ENCODE measurements at places on chromosomes 1 and 21.
A peak's percentile ranks its signal among the peaks of the same experiment; 100 is the strongest.

GRCh38 chr1:192916021-192916420, 107.2 kb downstream of the RGS2 start:
- no peak for DNase-seq

DNA sequence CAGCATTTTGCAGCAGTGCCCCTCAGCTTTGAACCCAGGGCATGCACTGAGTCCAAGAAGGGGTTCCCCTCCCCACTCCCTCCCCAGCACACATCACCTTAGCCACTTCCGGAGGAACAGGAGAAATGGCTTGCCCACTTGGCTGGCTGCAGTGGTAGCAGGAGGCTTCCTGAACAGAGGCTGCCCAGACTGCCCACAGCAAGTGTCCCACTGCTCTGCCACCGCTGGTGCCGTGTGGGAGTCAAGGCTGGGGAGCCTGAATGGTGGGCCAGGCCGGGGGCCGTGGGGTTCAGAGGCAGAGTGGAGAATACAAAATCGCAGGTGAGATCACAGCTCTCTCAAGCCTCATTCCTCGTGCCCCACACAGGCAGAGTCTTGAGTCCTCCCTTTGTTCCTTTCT, 34.5 kb downstream of the CD247 start:
- DNase-seq = no peak

DNA sequence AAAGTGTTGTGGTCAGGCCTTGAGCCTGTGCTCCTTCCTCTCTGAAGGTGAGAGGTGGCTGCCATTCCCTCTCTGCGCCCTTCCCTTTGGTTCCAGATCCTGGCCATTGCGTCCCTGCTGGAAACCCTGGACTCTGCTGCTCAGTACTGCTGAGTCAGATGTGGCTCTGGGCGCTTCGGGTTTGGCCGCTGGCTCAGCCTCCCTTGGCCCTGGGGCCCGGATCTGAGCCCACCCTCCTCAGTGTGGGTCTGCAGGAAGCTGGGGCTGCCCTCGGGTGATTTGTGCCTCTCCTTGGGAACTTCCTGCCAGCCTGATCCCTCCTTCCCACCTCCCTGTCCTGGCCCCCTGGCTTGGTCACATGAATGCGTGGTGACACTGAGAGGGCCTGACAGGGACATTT, 32.2 kb downstream of the QSOX1 start:
- no peak for DNase-seq

GRCh38 chr1:36115931-36116330, 9.1 kb downstream of the COL8A2 start:
- no peak for DNase-seq

- DNase-seq = no peak
Measured at GRCh38 chr1:21517660-21518480, 8.6 kb downstream of the ALPL start.

DNA sequence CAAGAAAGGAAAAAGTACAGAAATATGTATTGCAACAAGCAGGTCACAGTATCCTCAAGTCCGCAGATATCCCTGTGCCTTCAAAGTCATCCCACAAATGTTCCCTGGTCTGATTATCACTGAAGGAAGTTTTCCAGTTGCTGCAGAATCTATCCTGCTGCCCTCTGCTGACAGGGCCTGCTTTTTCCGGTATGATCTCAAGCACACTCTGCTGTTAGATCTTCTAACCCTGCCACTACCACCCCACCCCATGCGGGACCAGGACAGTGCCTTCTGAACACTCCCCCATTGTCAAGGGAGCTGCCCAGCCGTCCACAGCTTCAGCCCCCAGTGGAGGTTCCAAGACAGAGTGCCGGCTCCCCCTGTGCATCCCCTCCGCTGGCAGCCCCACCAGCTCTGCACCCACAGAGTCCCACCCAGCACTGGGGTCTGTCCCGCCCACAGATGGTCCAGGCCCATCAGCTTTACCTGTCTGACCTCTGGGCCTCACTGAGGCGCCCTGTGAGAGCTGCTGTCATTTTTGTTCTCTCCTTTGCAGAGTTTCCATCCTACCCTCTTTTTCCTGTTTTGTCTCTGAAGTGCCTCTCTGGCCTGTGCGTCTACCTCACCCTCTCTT, 27.9 kb downstream of the FAM163A start:
- DNase-seq = no peak

DNA sequence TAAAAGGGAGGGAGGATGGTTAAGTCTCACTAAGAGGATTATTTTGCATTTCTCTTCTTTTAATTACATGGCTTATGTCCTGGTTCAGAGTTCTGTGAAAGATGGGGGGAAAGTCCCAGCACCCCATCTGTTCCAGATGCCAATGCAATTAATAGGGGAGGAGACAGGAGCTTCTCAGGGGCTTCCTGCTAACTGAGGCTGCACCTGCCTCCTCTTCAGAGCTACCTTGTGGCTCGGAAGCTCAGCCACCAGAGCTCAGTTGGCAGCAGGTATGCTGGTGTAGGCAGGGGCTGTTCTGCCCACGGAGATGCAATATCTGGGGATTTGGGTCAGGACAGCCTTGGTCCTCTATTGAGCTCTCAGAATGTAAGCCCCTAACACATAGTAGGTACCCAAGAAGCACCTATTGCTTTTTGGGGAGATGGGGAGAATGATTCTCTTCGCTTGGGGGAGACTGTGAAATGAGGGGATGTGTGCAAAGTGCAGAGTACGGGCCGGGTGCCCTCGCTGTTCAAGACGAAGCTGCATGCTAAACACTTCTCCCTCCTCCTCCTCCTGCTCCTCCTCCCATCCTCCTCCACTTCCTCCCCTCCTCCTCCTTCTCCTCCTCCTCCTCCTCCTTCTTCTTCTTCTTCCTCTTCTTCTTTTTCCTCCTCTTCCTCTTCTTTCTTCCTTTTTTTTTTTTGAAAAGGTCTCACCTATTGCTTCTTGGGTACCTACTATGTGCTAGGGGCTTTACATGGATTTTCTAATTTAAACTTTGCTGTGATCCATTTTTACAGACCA, 279.0 kb downstream of the PTPRU start:
- DNase-seq = no peak

- DNase-seq = no peak
Measured at GRCh38 chr21:31945546-31945945, 72.7 kb downstream of the HUNK start.

- no peak for DNase-seq
Measured at GRCh38 chr1:97042551-97042950, 321.0 kb downstream of the PTBP2 start.

GRCh38 chr1:17629460-17629859, 90.0 kb downstream of the ARHGEF10L start:
- DNase-seq = no peak

- peak; percentile 49 for DNase-seq
Measured at GRCh38 chr1:156052862-156053767, 483 bp downstream of the UBQLN4 start.

GRCh38 chr1:46643368-46643775, 24.8 kb downstream of the ATPAF1 start:
- DNase-seq = no peak

DNA sequence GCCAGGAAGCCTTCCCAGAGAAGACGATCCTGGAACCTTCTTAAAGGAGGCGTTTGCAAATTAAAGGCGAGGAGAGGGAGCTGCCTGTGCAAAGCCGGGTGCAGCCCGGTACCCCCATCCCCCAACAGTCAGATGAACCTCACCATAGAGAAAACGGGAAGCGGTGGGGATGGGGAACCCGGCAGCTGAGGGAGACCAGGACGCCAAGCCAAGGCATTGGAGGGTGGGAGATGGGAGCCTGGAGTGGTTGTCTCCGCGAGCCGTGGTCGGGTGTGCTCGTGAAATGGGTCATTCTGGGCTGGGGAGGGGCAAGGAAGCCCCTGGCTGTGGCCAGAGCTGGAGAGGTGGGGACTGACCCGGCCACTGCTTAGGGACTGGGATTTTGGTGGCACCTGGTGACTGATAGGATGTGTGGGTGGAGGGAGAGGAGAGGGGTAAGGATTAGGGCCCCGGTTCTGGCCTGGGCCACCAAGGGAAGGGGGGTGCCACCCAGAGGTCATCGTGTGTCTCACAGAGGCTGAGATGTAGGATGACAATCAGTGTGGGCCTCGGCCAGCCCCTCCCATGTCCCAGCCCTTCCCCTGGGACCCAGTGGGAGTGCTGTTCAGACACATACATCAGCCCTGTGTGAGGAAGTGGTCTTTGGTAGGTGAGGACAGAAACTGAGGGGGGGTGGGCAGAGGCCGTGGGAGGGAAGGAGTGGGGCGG, 676 bp upstream of the PADI2 start:
- DNase-seq = no peak

DNA sequence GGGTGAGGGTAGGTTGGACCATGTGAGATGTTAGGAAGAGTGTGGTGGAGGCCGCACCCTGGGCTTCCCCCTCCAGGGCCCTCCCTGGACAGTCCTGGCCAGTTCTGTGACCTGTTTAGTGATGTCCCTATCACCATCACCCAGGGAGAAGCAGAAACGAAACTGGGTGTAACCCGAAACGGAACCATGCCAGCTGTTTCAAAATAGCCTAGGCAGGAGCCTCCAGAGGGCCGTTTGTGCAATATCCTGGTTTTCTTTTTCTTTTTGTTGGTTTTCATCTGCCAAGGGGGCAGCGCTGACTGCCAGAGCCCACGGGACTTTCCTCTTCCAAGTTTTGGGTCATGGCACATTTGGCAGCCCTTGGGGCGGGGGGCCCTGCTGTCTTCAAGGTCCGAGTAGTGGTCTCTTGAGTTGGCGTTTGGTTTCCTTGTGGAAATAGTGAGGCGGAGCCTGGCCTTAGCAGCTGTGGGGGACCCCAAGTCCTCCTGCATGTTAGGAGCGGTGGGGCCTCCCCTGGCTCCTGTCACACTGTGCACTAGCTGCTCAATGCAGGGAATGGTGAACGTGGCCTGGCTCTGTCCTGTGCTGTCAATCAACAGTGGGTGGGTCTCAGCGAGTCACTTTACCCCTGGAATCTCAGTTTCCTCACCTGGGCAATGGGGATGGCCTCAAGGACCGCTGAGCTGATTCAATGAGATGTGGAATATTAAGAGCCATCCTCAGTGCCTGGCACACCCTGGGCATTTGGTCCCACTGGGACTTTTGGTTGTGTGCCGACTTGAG, 90.7 kb downstream of the ARHGEF10L start:
- DNase-seq = no peak

DNA sequence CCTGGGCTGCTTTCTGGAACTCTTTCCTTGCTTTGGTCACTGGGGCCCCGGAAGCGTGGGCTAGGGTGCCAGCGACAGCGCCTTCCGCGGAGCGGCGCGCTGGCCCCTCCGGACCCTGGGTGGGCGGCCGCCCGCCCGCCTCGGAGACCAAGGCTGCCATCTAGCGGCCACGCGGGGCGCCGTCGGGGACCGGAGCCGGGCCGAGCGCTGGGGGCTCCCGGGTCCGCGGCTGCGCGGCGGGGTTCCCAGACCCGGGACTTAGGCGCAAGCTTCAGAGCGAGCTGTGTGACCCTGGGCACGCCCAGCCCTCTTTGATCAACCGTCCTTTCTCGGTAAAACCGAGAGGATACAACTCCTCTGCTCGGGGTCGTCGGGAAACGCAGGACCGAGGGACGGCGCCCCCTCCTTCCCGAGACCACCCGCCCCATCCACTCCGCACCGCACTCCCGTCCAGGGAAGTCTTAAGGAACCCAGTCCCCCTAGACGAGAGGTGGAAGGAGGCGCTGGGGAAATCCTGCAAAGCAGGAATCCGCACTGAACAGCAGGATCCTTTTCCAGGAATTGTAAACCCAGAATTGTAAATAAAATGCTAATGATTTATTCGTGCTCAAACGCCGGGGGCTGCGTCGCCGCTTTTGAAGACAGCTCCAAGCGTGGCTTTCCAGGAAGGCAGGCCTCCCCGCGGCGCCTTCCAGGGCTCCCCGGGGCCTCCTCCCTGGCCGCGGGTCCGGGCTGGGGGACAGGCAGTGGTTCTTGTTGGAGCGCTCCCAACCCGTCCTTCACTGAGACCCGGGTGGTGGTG, 41.2 kb downstream of the RRAGC start:
- peak; percentile 15 for DNase-seq

- no peak for DNase-seq
Measured at GRCh38 chr1:35958558-35958957, 27.7 kb downstream of the AGO3 start.

DNA sequence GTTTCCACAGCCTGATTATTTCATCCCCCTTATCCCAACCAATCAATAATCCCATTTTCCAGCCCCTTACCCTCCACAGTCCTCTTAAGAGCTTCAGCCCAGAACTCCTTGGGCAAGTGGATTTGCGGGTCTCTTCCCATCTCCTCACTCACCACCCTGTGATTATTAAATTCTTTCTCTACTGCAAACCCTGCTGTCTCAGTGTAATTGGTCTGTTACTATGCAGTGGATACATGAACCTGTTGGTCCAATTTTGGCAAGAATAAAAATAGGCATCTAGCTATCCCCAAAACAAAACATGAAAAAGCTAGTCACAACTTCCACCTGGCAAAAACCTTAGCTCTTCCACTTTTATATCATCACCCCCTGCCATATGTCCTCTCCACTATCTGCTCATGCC, 36.2 kb upstream of the TNFSF4 start:
- no peak for DNase-seq

- no peak for DNase-seq
Measured at GRCh38 chr1:187054862-187055757, 226.4 kb downstream of the PLA2G4A start.

- DNase-seq = no peak
Measured at GRCh38 chr21:46424621-46425020, 34.1 kb upstream of the DIP2A start.

GRCh38 chr1:20229171-20229570, 42.9 kb upstream of the PLA2G2C start:
- no peak for DNase-seq

GRCh38 chr1:245585252-245585959, 430.6 kb downstream of the KIF26B start:
- DNase-seq = no peak

DNA sequence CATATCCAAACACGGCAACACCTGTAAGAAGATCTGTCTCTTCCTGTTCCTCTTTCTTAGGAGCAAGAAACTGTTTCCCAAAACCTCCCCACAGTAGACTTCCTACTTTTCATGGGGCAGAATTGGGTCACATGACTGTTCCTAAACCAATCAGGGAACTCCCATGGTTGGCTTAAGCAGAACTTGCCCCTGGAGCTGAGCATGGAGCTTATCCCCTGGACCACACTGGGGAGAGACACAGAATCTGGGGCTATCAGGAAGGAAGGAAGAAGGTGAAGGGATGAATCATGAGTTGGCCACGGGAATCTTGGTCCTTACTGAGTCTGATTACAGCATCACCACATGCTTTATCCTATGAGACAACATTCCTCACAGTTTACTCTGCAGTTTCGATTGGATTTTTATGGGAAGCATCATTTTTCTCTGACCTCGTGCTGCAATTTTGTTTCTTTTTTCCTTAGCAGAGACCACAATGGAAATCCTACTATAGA, 81.8 kb downstream of the CDC7 start:
- no peak for DNase-seq

- DNase-seq = no peak
Measured at GRCh38 chr1:209383907-209384709, 199.4 kb upstream of the CAMK1G start.

GRCh38 chr1:77065693-77066342, 153.4 kb downstream of the PIGK start:
- DNase-seq = no peak
